Gastroesophageal sphincter (tissue), 4 donors: ENCODE measurements at places on chromosomes 1 and 21.

DNA sequence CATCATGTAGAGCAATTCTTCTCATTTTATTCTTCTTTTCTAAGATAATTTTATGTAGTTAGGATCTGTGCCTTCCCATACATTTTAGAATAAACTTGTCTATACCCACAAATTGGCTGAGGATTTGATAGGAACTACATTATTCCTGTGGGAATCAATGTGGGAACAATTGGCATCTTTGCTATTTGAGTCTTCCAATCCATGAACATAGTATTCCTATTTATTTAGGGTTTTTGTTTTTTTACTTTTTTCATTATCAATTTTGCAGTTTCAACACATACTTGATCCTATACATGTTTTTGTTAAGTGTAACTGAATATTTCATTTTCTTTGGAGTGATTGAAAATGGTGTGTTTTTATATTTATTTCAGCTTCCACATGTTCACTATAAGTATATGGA is 8.1 kb upstream of the WNT9A start:
- no peak for ATAC-seq

- peak; percentile 54 for ATAC-seq
Measured at GRCh38 chr1:115365738-115366137, 27.7 kb upstream of the NGF start.

DNA sequence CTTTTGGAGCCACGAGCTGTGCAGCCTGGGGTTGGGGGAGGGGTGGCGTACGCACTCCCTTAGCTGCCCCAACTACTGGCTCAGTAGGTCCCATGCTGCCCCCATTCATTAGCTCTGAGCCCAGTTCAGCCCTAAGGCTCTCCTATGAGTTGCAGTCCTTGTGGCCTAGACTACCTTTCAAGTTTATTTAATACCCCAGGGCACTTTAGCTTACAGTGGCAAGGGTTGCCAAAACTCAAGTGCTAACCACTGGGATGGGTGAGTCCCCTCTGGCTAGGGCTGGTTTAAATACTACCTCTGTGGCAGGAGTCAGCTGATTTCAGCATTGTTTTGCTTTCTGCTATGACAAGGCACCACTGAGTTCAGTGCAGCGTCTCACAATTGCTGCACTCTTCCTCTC is 118.2 kb downstream of the ODF2L start:
- no peak for ATAC-seq

- no peak for ATAC-seq
Measured at GRCh38 chr21:35163411-35163810, 114.3 kb upstream of the RUNX1 start.

DNA sequence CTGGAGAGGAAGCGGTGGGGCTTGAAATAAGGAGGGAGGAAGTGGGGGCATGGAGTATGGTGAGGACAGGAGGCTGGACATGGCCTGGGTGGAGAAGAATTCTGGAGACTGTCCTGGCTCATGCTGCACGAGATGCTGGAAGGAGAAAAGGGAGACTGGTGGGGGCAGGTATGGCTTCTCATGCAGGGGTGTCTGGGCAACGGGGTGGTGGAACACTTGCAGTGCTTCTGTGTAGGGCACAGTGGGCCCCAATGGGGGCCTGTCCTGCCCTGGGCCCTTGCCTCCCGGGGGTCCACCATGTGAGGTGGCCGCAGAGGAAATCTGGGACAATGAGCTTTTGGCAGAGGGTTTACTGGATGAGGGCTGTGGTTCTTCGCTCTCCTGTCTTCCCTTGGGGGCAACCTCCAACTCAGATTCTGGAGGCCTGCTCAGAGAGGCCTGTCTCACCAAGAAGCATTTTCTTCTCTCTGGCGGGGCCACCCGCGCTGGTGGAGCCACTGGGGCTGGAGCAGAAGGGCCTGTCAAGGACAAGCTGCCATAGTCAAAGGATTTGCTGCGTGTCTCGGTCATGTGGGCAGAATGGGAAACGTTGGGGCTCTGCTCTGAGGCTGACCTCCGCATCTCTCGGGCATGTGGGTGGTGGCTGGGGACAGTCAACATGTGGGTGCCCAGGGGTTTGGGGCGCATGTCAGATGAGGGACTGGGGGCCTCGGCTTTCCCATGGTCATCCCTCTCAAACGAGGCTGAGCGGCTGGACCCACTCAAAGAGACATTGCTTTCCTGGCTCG is 96.9 kb upstream of the EDN2 start:
- ATAC-seq = no peak

DNA sequence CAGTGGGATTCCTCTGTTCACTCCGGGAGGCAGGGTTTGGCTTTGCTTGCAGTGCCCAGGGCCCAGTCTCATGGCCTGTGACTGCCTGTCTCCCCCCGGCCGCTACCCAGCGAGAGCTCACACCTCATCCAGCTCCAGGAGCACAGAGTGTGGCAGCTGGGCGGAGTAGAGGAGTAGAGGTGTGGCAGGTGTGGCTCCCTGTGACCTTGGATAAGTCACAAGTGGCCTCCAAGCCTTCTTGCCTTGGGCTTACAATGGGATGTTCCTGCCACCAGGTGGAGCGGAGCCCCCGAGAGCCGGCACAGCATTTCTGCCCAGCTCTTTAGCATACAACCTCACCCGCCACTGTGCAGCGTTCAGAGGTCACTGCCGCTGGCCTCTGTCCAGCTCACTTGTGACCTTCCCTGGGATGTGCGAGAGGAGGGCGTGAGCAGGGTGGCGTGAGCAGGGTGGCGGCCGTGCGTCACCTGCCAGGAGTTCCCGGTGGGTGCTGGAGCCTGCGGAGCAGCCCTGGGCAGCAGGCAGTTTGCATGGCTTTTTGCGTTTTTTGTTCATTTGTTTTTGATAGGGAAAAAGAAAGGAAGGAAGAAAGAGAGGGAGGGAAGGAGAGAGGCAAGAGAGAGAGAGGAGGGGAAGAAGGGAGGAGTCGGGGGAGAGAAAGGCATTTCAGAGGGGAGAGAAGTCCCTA is 42.4 kb downstream of the CRYAA start:
- ATAC-seq = no peak
